T-helper 2 cell (primary cell): ENCODE measurements at places on chromosomes 5 and 9.

GRCh38 chr5:143679777-143680176 lies 132.2 kb upstream of the HMHB1 start:
- DNase-seq: no peak

GRCh38 chr5:179119415-179120170 lies 59.4 kb downstream of the ZNF354C start:
- no peak for DNase-seq

DNA sequence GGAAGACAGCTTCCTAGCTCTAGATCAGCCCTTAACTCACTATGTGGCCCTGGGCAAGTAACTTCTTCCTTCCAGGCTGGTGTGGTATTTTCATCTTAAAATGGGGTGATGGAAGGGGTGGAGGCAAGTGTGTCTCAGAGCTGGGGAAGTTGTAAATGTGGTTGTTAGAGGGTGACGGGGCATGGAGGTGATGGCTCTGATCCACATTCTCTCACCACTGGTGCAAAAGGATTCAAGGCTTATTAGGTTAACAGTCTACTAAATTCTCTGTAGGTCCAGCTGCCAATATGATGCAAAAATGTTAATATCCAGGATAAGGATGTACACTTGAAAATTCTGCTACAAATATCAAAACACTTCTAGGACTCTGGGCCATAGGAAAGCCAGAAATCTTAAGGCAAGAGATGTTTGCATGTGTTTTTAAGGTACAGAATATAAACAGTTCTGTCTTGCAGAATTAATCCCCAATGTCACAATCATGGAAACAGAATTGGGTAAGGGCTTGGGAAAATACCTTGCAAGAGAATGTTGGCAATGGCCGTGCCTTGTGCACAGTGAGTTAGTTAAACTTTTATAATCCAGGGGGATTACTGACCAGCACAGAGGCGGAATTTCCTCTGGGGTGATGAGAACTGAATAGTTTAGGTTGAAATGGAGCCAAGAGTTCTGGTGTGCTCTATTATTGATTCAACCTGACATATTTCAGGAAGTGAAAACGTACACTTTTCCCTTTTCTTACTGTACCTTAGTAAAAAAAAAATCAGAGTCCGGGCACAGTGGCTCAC lies 19.8 kb downstream of the TNFSF15 start:
- DNase-seq: no peak

GRCh38 chr5:181255836-181256578 lies 4.9 kb downstream of the TRIM52 start:
- no peak for DNase-seq

DNA sequence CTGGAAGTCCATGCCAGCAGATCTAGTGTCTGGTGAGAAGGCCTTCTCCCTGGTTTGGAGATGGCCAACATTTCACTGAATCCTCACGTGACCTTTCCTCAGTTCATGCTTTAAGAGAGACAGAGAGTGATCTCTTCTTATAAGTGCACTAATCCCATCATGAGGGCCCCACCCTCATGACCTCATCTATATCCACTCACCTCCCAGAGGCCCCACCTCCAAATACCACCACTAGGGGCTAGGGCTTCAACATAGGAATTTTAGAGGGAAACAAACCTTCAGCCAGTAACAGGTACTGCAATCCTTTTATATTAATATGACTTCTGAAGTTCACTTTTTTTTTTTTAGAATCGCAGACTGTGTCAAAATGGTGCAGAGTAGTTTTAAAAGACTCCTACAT lies 496.9 kb upstream of the ADAMTS16 start:
- DNase-seq: no peak

DNA sequence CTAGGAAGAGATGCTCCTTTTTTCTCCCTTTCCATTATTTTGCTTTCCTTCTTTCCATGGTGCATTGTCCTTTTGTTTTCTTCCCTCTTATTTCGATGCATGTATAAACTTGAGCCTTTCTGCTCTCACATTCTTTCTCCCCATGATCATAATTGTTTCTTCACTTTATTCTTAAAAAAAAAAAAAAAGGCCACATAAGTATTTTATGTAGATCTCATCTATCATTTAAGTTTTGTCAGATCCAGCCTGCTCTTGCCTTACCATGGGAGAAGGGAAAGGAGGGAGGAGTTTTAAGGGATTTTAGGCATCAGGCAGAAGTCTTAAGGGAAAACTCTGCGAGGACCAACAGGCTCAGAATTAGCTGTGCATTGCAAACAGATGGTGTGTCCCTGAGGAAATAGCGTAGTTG lies 11.1 kb downstream of the TGFBR1 start:
- DNase-seq: no peak
